ENCODE measurements at places on chromosomes 7 and 10.

- no peak for DNase-seq
Measured at GRCh38 chr7:92260248-92260781, 14.5 kb downstream of the ANKIB1 start.

GRCh38 chr7:6382817-6383216 lies 64.9 kb downstream of the DAGLB start:
- DNase-seq: no peak

DNA sequence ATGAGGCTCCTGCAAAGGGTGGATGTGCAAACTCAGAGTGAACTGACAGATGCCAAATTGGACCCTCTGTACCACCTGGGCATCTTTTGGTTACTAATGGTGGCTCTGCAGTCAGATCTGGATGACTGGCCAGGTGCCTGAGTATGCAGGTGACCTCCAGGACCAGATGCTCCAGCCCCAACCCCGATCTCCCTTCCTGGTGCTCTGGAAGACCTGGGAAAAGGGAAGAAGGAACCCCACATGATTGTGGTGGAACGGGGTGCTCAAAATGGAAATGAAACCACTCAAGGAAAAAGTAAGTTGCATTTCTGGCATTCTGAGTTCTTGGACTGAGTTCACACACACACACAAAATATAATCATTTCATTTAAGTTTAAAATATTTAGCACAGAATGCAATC lies 9.8 kb upstream of the AEBP1 start:
- no peak for DNase-seq

DNA sequence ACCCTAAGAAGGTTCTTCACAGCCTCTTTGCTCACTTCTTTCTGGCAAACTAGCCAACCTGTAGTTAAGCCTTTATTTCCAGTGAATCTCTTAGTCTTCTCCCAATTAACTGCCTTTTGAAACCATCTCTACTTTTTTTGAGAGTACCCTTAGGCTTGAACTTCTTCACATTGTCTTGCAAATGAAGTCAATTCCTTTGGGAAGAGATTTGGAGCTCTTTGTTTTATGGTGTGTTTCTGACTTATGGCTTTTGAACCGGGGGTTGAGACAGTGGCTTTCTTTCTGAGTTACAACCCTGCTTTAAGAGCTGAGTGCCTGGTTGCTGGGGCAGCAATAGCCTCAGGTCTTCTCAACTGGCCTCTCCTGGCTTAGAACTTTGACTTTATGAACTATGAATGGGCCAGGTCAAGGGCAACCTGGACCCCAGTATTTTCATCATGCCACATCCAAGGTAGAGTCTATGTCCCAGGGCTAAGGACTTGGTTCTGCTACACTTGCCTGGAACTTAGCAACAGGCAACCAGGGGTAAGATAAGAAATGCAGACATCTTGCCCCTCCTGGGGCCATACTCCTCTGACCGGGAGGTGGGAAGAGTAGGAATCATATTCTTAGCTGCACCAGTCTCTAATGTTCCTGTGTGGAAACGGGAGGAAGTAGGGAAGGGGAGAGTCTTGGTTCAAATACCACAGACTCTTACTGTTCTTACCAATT lies 53.0 kb downstream of the SP4 start:
- no peak for DNase-seq

DNA sequence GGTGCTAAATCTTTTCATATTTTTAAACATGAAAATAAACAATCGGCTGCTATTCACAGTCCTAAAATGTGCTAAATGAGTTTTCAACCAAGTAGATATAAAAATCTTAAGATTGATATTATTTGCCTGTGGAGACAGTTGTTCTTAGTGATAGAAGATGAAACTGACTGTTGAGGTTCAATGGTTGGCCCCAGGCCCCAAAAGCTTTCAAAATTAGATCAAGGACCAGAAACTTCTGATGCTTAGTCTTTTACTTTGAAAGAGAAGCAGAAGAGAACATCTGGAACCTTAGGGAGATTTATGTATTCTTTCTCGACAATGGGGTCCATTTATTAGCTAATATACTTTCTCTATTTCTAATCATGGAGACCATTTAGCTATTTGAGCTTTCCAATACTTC lies 155.8 kb downstream of the REEP3 start:
- DNase-seq: no peak

- no peak for DNase-seq
Measured at GRCh38 chr7:30771880-30772425, 736 bp downstream of the MINDY4 start.

- no peak for DNase-seq
Measured at GRCh38 chr10:4046030-4046429, 261.0 kb upstream of the KLF6 start.

DNA sequence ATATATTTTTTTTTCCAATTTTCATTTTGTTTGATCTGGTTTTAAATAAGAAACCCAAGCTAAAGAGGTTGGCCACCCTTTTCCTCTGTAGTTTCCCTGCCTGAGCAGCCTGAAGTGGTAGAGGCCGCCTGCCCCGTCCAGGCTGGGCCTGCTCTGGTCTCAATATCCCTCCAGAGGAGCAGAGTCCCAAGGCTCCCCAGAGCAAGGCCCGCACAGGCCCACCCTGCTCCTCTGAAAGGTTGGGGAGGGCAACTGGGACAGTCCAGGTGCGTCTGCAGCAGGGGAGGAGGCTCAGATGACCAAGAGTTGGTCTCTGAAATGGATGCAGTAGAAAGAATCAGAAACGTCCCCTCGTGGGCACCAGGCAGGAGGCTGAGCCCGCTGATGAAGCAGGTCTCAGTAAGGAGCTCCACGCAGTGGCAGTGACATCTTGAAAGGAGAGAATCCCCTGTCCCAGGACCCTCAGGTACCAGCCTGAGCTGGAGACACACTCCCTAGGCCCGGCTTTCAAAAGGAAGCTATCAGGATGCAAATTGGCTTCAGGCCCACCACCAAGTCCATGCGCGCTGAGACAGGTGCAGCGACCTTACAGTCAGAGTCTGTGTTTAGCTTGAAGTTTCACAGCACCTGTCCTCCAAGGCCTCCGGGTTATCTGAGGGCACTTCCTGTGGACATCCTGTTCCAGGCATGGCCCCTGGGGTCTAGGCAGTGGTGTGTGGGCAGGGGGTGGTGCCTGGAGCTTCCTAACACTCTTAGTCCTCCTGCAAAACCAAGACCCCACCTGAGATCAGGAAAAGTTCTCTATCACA lies 37.7 kb downstream of the EN2 start:
- no peak for DNase-seq

DNA sequence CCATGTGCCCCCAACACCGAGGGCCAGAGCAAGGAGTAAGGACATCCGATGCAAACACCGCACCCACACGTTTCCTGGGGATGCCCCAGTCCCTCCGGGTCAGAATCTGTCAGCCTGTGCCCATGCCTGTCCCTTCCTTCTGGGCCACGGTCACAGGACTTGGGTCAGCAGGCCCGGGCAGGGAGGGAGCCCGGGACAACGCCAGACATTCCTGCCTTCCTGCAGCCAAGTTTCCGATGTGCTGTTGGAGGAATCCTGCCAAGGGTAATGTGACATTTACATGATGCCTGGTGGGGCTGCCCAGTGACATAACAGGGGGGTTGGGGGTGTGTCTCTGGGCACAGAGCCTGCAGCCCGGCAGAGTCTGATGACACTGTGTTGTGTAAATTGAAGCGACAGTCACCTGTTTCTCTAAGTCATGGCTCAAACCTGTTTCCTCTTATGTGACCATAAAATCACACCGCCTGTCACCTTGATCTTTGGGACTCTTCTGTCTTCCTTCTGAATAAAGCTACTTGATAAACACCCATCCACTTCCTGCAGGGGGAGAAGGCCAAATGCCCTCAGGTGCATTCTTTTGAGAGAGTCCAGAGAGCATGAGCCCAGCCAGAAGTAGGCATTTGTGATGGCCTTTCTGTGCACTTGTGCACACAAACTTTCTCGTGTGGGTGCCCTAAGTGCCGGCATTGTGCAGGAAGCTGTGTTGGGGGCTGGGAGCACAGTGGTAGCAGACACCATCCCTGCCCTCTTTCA lies 175.3 kb upstream of the RHEB start:
- no peak for DNase-seq

- no peak for DNase-seq
Measured at GRCh38 chr7:36171503-36171902, 18.4 kb downstream of the EEPD1 start.

DNA sequence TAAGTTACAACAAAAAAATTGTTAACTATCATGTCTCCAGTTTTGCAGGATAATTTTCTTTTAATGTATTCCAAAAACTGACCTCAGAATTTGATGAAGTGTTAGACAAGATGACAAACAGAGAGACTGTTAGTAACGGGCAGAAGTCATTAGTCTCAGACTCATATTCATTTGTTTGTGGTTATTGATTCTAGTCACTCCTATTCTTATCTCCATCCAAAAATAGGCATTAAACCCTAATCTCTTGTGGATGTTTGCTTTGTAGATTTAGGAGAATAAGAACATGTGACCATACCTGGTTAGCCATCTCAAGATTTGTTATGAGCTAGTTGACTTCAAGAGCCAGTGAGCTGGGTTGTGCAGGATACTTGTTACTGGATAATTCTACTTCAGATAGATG lies 261.1 kb downstream of the AUTS2 start:
- no peak for DNase-seq

GRCh38 chr7:132138817-132139216 lies 437.5 kb downstream of the PLXNA4 start:
- no peak for DNase-seq

- no peak for DNase-seq
Measured at GRCh38 chr7:22566176-22566575, 66.2 kb upstream of the STEAP1B start.

GRCh38 chr7:22361795-22362194 lies 4.8 kb upstream of the RAPGEF5 start:
- DNase-seq: no peak

DNA sequence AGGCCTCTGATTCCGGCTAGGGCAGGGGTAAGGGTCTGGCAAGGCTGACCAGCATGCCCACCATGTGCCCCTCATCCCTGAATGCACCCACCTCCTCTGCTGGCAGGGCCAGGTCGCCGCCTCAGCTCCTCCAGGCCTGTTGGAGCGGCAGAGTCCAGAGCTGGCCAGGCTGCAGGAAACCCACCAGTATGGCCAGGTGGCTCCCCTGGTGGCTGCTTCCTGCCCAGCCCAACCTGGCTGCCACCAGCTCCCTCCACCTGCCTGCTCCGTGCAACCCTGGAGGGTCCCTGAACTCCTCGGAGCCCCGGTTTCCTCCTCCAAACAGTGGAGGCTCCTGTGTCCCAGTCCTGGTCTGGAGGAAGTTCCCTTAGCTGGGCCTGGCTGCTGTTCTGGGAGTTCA lies 39.6 kb downstream of the MICALL2 start:
- no peak for DNase-seq

DNA sequence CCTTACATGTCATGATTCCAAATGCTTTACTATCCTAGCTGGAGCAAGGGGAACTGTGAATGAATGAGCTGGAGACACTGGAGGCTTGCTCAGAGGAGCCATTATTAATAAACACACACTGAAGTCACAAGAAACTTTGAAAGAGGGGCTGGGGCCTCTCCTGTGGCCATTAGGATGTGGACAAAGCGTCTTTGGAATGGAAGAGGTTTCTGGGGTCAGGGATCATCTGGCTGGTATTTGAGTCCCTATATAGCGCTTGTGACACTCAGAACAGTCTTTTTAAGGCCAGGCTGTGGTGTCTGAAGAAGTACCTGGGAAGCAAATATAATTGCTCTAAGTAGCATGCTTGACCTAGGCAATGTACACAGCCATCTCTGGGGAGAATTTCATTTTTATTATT lies 193.0 kb downstream of the JCAD start:
- DNase-seq: no peak

DNA sequence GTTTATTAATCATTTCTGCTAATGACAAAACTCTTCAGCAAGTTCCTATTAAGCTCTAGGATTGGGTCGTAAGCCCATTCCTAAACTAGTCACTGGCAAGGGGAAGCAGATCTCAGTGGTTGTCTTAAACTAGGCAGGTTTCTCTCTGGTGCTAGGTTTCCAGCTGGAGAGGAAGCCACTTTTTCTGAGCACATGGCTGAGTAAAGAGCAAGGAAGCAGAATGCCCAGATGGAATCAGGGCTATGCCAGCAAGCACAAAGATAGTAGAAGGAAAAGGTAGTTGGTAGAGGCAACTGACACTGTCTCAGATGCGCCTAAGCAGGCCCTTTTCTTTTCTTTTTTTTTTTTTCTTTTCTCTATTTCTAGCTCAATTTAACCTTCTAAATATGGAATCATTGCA lies 224.9 kb downstream of the EXOC4 start:
- DNase-seq: no peak

- no peak for DNase-seq
Measured at GRCh38 chr7:130995252-130996081, 261.5 kb upstream of the KLF14 start.

GRCh38 chr10:373526-374309 lies 238.5 kb downstream of the ZMYND11 start:
- DNase-seq: no peak

DNA sequence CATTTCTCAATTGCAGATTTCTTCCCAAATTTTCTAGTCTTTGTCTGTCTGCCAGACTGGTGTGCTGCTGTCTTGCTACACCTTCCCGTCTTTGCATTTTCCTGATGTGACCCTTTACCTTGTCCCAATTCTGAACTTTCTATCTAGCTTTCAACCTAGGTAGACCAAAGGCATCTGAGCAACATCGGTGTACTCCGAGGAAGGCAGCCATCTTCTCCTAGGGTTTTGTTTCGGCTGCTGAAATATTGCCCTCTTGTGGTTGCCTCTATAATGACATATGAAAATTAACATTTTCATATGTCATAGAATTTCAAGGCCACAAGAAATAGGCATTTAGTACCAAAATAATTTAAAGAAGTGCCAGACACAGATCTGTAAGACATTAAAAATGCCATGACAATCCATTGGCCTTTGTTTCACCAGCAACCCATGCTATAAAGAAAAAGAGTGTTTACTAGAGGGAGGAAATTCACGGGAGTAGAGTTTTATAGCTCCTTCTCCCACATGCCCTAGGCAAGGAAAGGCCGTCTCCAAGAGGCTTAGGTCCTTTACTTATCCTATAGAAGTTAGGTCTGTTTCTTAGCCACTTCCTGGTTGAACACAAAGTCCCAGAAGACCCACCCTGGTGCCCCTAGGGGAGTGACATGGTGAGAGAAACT lies 23.4 kb downstream of the OR9A2 start:
- DNase-seq: peak; percentile 72

GRCh38 chr7:138864667-138865066 lies 66.7 kb upstream of the ATP6V0A4 start:
- no peak for DNase-seq

DNA sequence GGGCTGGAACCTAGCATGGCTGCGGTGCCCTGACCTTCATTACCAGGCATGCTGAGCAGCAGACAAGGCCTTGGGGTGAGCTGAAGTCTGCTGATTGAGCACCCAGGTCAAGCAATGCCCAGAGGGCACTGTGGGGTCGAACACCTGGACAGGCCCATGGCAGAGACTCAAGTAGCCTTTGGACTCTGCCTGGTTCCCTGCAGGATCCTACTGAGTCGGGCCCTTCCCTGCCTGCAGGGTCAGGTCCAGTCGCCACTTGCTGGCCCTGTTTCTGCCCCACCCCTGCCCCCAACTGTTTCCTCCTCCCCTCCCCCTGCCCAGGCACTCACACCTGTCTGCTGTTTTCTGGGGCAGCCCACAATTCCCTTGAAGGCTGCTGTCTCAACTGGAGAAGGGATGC lies 483.2 kb upstream of the MKI67 start:
- no peak for DNase-seq
